ENCODE measurements at places on chromosomes 3 and 15.

GRCh38 chr15:47955021-47955420 lies 165.8 kb upstream of the SLC24A5 start:
- DNase-seq, result no peak

DNA sequence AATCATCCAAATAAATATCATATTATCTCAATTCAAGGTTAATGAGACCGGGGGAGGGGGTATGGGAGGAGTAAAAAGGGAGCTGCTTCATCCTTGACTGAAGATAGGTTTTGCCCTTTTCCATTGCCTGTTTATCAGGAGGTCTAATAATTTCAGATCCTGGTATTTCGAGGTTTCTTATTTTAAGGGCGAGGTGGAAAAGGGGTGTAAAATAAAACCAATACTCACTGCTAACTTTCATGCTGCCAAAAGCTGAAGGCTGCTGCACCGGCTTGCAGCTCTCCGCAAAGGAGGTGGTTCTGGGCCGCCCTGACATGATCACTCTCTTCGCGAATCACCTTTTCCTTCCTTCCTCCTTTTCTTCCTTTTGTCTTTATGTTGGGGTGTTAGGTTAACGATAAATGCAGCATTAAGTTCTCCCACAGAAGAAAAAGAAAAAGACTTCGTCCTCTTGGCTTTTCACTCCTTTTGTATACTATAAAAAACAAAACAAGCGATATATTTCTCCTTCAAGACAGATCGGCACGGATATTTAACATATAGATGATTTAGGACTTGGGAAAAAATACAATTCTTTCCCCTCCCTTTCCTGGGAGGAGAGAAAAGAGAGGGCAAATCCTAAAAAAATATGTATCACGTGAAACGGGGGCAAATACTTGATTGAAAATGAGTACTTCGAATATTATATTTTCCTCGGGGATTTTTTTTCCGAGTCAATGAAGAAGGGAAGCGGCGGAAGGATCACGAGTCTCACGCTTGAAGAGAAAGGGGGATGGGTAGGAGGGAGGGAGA lies 932 bp downstream of the GSK3B start:
- DNase-seq, result no peak

- DNase-seq, result no peak
These were observed 156.3 kb downstream of the LIPC start for GRCh38 chr15:58588096-58588495.

GRCh38 chr3:188417271-188417696 lies 263.3 kb downstream of the LPP start:
- no peak for DNase-seq

- DNase-seq, result no peak
These were observed 80.2 kb downstream of the ZNF280D start for GRCh38 chr15:56653107-56653506.

- DNase-seq, result no peak
These were observed 70.7 kb downstream of the SEMA5B start for GRCh38 chr3:122956693-122957455.

All from DMS 273 treated with DMSO at 0.1 percent for 48 hours (cell line).